ENCODE measurements at places on chromosomes 2 and 18.

DNA sequence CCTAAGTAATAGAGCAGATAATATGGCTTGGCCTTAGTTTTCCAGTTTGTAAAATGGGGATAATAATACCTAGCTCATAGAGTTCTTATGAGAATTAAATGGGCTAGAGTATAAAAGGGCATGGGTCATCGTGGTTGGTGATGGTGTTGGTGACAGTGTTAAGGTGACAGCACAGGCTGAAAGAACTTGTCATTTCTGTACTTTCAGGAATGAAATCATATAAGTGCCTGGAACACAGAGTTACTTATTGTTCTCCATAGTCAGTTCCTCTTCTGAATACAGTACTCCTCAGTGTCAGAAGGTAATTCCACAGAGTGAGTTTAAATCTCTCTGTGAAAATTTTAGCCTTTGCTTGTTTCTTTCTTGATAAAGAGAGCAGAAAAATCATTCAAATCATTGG is 42.4 kb downstream of the KIF5C start:
- H3K4me1 ChIP-seq = peaks cover 14% of the 10 kb centered on the region
- H3K27me3 ChIP-seq = no peaks in the 10 kb centered on the region

GRCh38 chr2:9230051-9230802 is 23.6 kb downstream of the ASAP2 start:
- no peak for DNase-seq
- no peaks in the 10 kb centered on the region for H3K4me1 ChIP-seq
- H3K27ac ChIP-seq = no peak overlapping the region
- H3K27me3 ChIP-seq = peaks cover 41% of the 10 kb centered on the region
- H3K36me3 ChIP-seq = no peaks in the 10 kb centered on the region
- H3K4me3 ChIP-seq = no peak overlapping the region

GRCh38 chr2:195477248-195477995 is 179.6 kb upstream of the SLC39A10 start:
- H3K27ac ChIP-seq = peak overlapping the region; percentile 10
- H3K4me1 ChIP-seq = peaks cover 17% of the 10 kb centered on the region
- H3K27me3 ChIP-seq = no peaks in the 10 kb centered on the region
- H3K4me3 ChIP-seq = no peak overlapping the region

GRCh38 chr2:10019602-10020400 is 23.5 kb upstream of the KLF11 start:
- no peak overlapping the region for H3K4me3 ChIP-seq
- no peak for DNase-seq
- no peak overlapping the region for H3K27ac ChIP-seq

DNA sequence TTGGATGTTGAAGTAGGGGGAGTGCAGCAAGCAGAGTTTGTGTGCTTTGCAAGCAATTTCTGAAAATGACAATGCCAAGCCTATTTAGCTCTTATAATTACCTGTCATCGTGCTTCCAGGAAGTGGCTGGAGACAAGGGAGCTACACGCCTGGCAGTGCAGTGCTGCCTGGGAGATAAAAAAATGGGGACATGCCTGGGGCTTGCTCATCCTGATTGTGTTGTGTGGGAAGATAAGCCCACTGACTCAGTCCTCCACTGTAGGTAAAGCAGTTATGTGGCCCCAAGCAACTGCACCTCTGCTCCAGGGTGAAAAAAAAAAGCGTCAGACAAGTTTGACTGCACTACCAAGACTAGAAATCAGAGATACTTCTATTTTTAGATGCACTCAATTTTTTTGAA is 396.9 kb upstream of the NXPH2 start:
- no peaks in the 10 kb centered on the region for H3K4me1 ChIP-seq
- DNase-seq = no peak
- H3K36me3 ChIP-seq = no peaks in the 10 kb centered on the region
- H3K4me3 ChIP-seq = no peak overlapping the region
- H3K27ac ChIP-seq = no peak overlapping the region

DNA sequence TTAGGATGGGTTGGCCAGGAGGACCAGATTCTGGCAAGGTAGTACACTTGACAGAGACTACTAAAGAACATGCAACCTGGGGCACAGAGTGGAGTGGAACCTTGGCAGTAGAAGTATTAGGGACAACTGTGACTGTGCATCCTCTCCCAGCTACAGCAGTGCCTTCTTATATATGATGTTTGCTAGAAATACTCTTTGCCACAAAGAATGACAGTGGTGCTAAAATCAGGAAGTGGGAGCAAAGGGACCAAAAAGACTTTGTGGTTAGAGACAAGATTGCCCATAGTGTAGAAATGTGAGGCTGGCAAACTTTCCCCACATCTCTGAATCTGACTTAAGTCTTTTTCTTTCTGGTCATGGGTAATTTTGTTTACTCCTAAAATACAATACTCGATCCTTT is 9.4 kb upstream of the SLC38A11 start:
- no peaks in the 10 kb centered on the region for H3K36me3 ChIP-seq
- no peak for DNase-seq
- H3K27ac ChIP-seq = no peak overlapping the region
- no peak overlapping the region for H3K4me3 ChIP-seq

- H3K27ac ChIP-seq = no peak overlapping the region
- peaks cover 6% of the 10 kb centered on the region for H3K27me3 ChIP-seq
- no peaks in the 10 kb centered on the region for H3K36me3 ChIP-seq
- no peak for DNase-seq
- H3K4me1 ChIP-seq = no peaks in the 10 kb centered on the region
These were observed 298.2 kb downstream of the CDCA7 start for GRCh38 chr2:173652767-173653431.

DNA sequence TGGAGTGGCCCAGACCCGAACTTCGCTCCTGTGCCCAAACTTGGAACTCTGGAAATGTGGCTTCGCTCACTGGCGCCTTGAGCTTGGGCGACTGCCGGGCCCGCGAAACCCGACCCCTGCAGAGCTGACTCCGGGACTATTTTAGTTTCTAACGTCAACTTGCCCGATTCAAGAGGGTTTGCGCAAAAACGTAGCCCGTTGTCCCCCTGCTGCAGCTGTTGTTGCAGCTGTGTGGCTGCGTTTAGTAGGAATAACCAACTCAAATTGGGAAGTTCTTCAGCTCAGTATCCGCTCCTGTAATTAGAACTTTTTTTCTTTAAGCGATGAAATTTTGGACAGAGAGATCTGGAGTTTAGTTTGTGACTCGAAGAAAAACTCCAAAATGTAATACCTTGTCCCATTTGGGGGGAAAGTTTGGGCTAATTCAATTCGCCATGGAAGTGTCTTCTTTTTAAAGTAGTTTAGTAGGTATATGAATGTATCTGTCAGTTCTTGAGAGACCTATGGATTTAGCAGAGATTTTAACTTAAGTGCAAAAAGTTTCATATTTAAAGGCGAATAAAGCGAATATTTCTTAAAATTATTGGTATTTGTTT is 559 bp downstream of the MYL12A start:
- peak overlapping the region; percentile 98 for H3K27ac ChIP-seq
- peak overlapping the region; percentile 97 for H3K4me3 ChIP-seq
- H3K27me3 ChIP-seq = no peaks in the 10 kb centered on the region
- peaks cover 25% of the 10 kb centered on the region for H3K36me3 ChIP-seq

- DNase-seq = peak; percentile 78
- H3K27ac ChIP-seq = peak overlapping the region; percentile 92
- peak overlapping the region; percentile 24 for H3K4me3 ChIP-seq
These were observed 35.4 kb downstream of the STAT4 start for GRCh38 chr2:191115391-191115790.

DNA sequence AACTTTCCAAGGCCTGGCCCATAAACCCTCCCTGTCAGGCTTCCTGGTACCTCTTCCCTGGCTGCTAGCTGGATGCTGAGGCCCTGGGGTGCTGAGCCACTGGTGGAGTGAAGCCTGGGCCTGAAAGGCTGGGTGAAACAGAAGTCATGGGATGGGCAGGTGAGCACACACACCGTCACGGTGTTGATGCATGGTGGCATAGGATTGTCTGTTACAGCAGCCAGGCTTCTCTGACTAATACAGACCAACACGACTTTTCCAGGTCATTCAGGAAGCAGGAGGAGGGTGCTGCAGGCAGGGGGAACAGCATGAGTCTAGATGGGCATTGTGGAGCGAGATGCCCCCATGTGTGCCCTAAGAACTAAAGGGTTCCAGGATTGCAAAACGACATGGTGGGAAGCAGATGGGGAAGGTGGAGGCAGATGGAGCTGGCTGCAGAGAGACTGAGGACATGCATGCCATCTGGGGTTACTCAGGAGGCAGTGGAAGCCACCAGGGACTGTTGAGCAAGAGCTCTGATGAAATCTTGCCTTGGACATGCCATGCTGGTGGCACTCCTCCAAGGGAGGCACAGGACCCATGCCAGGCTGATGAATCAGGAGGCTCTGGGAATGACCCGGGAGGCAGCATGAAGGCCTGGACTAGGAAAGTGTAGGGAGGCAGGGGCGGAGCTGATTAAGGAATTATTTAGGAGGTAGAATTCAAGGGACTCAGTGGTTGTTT is 480.9 kb downstream of the TSN start:
- H3K27ac ChIP-seq = no peak overlapping the region
- no peak for DNase-seq
- no peaks in the 10 kb centered on the region for H3K27me3 ChIP-seq
- no peak overlapping the region for H3K4me3 ChIP-seq
- no peaks in the 10 kb centered on the region for H3K4me1 ChIP-seq
- no peaks in the 10 kb centered on the region for H3K36me3 ChIP-seq

DNA sequence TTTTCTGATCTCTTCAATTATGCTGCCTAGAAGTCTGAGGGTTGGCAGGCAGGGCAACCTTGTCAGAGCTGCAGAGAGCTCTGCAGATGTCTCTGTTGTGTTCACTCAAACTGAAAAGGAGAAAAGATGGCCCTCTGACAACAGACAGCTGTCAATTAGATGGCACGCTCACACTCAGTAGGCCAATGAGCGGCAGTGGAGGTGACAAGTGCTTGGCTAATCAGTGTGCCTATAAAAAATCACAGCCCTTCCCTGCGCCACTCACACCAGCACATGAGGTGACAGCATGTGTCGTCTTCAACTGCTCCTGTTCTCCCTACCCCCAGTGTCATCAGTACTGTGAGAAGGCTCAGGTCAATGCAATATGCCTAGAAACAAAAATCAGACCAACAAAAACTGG is 203.9 kb downstream of the TCF4 start:
- no peak overlapping the region for H3K27ac ChIP-seq
- H3K4me1 ChIP-seq = no peaks in the 10 kb centered on the region
- DNase-seq = no peak
- no peaks in the 10 kb centered on the region for H3K27me3 ChIP-seq
- no peaks in the 10 kb centered on the region for H3K36me3 ChIP-seq

DNA sequence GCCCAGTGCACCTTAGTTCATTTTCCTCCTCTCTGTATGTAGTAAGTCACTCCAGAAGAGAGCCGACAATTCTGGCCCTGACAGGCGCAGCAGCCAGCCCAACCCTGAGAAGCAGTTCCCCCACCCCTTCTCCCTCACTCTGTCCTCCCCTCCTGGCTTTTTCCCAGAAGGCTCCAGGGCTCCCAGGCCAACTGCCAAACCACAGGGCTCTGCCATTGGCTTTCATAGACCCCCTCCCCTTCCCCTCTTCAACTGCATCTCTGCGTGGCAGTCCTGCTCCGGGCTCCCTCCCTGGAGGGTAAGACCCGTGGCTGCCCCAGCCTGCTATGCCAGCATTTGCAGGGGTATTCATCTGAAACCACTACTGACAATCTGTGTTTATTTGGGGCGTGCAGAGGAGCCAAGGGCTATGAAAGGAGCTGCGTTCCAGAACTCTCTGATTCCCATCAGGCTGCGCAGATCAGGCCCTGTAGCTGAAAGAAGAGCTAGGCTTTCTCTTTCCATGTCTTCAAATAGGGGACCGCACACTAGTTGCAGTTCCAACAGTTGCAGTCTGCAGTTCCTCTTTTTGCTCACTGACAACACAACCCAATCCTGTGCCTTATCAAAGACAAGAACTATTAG is 388.6 kb upstream of the TNP1 start:
- DNase-seq = no peak
- H3K36me3 ChIP-seq = no peaks in the 10 kb centered on the region
- no peaks in the 10 kb centered on the region for H3K4me1 ChIP-seq
- no peak overlapping the region for H3K4me3 ChIP-seq

- H3K4me1 ChIP-seq = peaks cover 23% of the 10 kb centered on the region
- peak overlapping the region; percentile 88 for H3K4me3 ChIP-seq
- H3K27me3 ChIP-seq = no peaks in the 10 kb centered on the region
These were observed 1.8 kb downstream of the LCLAT1 start for GRCh38 chr2:30448866-30449265.

- no peak overlapping the region for H3K4me3 ChIP-seq
- H3K27me3 ChIP-seq = peaks cover 13% of the 10 kb centered on the region
- no peaks in the 10 kb centered on the region for H3K36me3 ChIP-seq
- no peak for DNase-seq
- no peaks in the 10 kb centered on the region for H3K4me1 ChIP-seq
- H3K27ac ChIP-seq = no peak overlapping the region
These were observed 142.7 kb downstream of the ACKR3 start for GRCh38 chr2:236712304-236712703.

Measured in activated CD4-positive, alpha-beta memory T cell treated with anti-CD3 and anti-CD28 coated beads for 36 hours (primary cell).